ENCODE measurements at places on chromosomes 3 and 15.

GRCh38 chr15:66964111-66964738 is 101.2 kb upstream of the SMAD3 start:
- no peak for DNase-seq

- peak; percentile 52 for DNase-seq
Observed at GRCh38 chr3:182793663-182794454, 555 bp downstream of the ATP11B start.

- DNase-seq = no peak
Observed at GRCh38 chr3:176946202-176946601, 251.1 kb downstream of the TBL1XR1 start.

DNA sequence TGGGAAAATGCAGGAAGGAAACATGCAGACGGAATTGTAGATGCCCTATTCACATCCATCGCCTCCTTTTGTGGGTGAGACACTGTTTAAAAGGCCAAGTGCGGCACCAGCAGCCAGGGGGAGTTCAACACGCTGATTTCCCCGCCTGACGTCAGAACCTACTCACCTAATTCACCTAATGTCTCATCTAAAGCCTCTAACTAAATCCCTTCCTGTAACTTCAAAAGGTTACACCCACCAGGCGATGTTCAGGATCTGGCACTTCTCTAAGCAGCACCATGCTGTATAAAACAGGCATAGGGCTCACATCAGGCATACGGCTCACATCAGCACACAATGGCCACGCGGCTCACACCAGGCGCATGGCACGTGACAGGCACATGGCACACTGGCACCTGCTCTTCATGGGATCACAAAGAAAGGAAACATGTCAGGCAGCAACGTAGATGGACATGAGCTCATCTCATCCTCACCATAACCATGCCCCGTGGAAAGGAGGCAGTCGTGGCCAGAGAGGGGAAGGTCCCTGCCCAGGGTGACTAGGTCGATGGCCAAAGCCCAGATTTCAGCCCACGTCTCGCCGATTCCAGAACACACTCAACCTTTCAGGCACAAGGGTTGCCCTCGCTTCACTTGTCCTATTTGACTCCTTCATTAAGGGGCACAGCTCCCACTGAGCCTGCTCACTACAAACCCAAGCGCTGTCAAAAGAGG is 21.7 kb downstream of the XXYLT1 start:
- no peak for DNase-seq

Data from RPMI7951 (cell line).